ENCODE measurements at places on chromosomes 2 and 18. TPM values are rescaled to one million over a fixed set of nuclear protein-coding genes. Genes with fewer than 3 reads are reported as not detected.

DNA sequence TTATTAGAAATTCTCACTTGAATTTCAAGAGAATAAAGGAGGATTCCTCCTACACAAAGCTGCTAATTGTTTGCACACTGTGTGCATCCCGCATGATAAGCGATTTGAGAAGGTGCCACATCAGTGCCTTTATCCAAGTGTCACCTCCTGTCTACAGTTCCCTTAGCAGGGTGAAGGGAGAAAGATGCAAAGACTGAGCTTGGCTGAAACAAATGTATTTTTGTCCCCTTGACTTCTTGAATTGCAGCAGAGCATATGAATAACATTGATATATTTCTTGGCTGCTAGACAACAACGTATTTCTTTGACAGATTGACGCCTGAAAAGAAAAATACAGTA is 255.1 kb downstream of the NEDD4L start:
- no peak for DNase-seq

The PARD6G gene
- 1.7 TPM for total RNA-seq

DNA sequence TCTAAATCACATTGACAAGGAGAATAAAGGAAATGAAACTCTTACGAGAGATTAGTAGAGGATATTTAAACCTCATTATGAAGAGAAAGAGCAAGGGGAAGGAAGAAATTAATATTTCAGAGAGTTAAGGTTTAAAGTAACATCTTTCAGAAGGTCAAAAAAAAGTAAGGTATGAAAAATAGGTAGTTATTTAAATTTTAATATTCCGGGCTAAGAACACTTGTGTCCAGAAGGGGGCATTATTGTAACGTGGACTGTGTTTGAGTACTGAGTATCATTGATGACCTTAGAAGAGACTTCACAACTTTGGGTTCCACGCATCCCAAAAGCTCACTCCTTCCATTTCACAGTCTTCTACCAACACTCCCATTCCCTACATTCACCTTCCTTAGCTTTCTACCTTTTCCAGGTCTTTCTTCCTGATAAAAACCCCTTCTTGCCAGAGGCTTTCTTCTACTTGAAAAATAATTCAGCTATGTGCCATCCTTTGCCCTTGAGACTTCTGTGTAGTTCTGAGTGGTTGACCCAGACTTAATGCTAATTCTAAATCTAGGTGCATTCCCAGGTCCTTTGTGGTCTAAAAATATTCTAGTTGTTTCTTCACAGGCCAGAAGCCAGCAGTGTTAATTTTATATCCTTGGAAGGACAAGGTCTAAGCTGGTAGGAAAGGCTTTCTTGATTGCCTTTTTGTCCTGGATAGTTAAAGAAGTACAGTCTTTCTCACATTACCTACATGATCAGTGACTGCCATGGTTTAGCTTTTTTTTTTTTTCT is 16.5 kb downstream of the DYNC1I2 start:
- no peak for DNase-seq

DNA sequence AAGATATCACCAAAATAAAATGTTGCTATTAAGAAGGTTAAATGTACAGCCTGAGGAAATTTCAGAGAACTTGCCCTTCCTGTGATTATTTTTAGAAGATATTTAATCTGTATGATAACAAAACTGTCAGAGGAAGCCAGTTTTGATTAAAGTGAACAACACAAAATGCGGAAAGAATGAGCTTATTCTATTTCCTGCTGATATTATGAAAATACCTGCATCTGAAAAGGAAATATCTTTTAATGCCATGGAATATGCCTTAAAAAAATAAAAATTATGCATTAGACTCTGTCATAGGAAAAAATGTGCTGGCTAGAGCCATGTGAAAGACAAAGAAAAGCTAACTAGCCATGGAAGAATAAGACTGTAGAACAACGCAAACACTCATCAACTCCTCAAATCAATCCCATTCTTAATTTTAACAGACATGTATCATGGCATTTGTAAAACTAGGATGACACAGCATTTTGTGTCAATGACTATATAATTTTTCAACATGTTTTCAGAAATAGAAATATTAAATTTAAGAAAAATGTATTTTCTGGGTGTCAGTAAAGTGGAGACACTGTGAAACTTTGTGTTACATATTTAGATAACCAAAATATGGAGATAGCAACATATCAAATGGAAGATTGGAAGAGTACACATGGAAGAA is 1768.2 kb downstream of the SUCLG1 start:
- DNase-seq = no peak

DNA sequence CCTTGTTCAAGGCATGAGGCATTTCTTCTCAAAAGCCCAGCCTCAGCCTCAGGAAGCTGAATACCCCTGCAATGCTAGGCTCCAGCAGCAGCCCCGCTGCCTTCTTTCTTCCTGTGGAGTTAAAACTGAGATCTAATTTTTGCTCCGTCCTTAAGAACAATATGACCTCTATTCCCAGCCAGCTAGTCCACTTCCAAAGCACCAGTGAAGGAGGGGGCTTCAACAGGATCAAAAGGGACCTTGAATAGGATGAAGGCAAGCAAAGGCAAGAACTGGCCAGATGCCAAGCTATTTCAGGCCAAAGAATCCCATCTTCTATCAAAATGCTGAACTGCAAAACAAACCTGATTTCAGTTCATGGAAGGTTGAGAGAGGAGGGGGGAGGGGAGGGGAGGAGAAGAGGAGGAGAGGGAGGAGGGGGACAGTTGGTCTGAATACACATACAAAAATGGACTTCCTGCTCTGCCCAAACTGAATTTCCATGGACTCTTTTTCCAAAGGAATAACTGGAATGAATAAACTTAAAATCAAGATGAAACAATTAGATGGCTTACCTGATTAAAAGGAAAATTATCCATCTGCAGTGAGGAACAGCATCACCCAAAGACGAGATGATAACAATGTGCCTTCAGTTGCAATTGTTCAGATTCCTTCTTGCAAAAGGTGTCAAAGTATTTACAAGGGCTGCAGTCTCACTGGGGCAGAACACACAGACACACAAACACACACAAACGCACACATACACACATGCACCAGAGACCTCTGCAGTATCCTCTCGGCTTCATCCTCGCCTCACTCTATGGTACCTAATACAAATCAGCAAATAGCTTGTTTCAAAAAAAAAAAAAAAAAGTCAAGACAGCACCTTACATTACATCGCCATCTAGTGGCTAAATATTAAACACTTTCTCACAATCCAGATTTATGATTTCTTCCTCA is at the start of gene SCN1A:
Gene SCN1A, minus strand, starts transcription at position 804 of the 939 bp plus-strand sequence. CDS start 54,399 bp downstream, outside the sequence.
- no peak for DNase-seq

The LAMA3 gene
- total RNA-seq = 3.3 TPM

DNA sequence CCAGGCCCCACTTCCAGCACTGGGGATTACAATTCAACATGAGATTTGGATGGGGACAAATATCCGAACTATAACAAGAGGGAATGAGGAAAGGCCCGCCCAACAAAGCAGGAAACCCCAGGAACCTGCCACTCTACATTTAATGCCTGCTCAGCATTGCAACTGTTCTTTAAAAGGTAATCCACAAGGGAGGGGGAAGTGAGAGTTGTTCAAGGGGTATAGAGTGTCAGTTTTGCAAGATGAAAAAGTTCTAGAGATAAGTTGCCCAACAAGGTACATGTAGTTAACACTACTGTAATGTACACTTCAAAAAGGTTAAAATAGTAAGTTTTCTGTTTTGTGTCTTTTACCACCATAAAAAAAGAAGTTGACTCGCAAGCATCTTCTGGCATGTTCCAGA is 137.6 kb downstream of the MBD2 start:
- no peak for DNase-seq

GRCh38 chr2:239827523-239827890 is 197.6 kb downstream of the NDUFA10 start:
- DNase-seq = no peak

DNA sequence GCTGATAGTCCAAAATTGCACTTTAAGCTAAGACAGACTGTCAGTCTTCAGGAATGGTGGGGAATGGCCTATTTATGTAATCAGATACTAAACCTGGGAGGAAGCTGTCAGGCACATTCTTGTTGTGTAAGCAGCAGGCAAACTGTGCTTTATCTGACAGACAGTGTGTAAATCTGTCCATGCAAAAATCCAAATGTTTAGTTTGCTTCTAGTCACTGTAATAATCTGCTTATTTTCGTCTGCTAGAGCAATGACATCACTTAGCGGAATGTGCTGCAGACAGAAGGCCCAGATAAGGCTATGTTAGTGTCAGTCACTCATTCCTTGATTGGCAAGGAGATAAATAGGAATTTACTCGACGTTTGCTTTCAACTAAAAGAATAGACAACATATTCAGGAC is 263.5 kb downstream of the ZNF407 start:
- no peak for DNase-seq
